PC-3 (cell line): ENCODE measurements at places on chromosomes 4 and X. TPM values are rescaled to one million over a fixed set of nuclear protein-coding genes. Genes with fewer than 3 reads are reported as not detected.

The VCX2 gene
- total RNA-seq = not detected in 2 replicates

The GRIA3 gene
- not detected in 2 replicates for total RNA-seq

GRCh38 chrX:132532913-132533312, 44.1 kb upstream of the MBNL3 start:
- DNase-seq = peak; percentile 66

GRCh38 chr4:26081795-26082498, 167.9 kb downstream of the SMIM20 start:
- DNase-seq = peak; percentile 71

- DNase-seq = peak; percentile 22
Measured at GRCh38 chr4:149702414-149703293, 113.0 kb downstream of the IQCM start.
